Putamen (tissue), 1 donor: ENCODE measurements at places on chromosomes 13 and 19.

GRCh38 chr13:84121456-84121855 is 239.2 kb upstream of the SLITRK1 start:
- DNase-seq, result no peak

GRCh38 chr19:29672933-29673336 is 7.7 kb downstream of the PLEKHF1 start:
- no peak for DNase-seq

GRCh38 chr19:32475141-32476031 is 69.8 kb downstream of the DPY19L3 start:
- DNase-seq, result no peak

DNA sequence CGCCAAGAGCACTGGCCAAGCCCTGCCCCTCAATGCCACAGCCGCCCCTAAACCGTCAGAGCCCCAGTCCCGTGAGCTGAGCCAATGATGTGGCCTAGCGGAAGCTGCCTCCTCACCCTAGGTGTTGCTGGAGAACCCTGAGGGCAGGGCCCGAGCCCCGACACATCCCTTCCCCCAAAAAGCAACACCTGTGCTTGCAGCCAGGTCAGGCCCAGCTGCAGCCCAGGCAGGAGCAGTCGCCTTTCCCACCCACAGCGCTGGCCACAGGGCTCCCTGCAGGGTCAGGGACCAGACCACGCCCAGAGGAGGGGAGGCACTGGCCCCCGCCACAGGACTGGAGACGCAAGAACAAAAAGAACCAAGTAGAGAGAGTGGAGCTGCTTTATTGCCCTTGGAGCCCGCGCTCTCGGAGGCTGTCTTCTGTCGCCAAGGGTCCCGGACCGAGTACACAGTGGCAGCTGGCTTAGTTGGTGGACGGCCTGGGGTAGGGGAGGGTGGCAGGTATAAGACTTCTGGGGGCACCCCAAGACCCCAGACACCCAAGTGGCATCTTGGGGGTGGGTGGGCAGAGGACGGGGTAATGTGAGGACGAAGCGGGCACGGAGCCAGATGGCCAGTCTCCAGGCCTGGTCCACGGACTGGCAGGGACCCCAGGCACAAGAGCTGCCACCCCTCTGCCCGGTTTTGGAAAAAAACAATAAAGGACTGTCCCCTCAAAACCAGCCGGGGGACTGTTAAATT is 3.3 kb downstream of the P2RY11 start:
- no peak for DNase-seq

DNA sequence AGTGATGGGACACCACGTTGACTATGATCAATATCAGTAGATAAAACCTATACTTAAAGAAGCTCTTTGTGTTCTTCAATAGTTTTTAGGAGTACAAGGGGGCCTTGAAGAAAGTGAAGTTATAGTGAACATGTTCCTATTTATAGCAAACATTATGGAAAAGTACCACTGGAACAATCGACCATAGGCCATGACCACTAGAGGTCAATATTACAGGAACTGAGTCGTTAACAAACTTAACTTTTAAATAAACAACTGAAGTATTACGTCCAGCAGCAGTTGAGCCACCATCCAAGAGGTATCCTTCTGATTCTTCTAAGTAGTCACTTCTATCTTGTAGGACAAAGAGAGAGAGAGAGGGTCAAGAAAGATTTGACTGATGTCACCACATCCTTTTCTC is 391.0 kb upstream of the SLITRK5 start:
- no peak for DNase-seq

DNA sequence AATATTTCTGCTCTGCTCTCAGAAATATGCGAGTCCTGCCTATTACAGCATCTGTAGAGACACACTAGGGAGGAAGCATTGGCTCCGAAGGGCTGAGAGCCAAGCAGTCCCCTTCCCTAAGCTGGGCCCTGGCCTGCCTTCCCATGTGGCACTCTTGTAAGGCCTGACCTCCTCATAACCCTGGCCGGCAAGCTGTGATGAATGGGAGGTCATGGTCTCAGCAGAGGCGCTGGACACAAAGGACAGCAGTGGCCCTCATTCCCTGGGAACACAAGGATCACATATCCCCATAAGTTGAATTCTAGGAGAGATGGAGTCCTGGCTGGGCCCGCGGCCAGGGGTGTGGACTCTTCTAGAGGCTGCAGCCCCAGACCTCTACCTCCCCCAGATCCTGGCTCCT is 483.3 kb downstream of the ZNF536 start:
- DNase-seq, result no peak

- DNase-seq, result no peak
These were observed 144.8 kb downstream of the DACH1 start for GRCh38 chr13:71722206-71722605.

DNA sequence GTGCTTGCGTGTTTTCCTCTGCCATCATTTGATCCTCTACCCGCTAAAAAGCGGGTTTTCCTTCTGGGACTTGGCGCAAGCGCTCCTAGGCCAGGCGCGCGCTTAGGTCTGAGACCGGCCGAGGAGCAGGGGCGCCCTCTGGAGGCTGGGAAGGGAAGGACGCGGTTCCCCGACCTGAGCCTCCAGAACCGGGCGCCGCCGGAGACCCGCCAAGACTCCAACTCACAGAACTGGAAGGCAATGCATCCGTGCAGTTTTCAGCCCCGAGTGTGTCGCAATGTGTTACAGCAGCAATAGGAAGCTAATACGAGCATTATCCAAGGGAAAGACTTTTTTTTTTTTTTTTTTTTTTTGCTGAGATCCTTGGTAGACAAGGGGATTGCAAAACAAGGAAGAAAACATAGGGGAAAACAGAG is 190.9 kb downstream of the COL4A1 start:
- DNase-seq, result no peak

DNA sequence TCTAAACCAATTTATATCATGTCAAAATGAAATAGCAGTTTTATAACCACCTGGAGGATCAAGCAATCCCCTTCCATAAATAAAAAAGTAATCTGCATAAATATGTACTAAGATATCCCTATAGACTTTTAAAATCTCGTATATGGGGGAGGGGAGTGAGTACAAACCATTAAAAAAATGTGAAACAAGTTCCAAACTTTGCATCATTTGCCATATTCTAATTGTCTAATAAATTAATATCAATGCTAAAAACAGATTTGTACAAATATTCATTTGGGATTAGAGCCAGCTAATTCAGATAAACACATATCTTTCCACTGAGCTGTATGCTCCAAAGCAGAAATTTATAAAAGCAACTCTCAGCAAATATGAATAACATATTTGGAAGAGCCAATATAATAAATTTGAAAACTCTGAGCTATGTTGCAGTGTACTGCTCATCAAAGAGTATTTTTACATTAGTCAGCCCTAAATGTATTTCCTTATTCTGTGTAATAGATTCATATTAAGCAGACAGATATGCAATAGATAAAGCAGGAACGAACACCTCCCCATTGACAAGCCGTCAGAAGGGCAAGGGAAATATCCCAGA is 970.2 kb downstream of the EFNB2 start:
- DNase-seq, result no peak

DNA sequence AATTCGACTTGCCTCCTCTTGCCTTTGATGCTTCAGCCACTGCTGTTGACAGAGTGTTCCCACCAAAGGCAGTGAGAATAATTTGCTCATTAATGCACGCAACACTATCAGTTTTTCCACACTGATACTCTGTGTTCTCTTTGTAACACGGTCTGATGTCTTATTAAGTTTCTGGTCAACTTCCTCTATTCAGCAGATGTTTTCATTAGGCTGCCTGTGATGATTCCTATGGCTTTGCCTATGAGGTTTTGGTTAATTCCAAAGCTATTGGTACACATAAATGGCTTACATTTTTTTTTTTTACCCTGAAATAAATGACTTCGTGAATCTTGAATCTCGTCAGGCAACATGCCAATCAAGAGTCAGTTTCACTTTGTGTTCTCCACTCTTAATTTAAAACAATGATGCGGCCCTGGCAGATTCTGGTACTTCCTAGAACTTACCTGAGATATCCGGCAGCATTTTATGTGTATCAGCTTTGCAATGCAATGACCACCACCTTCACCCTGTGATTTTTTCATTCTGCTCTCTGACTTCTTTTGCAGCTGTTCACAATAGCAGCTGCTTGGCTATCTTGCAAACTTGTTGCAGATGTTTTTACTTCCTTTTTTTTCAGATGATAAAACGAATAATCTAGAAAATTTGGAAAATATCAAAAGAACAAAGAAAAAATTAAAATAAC is 27.5 kb upstream of the KL start:
- DNase-seq, result no peak

- DNase-seq, result peak; percentile 6
These were observed 16.4 kb downstream of the SULT2B1 start for GRCh38 chr19:48568345-48568886.

DNA sequence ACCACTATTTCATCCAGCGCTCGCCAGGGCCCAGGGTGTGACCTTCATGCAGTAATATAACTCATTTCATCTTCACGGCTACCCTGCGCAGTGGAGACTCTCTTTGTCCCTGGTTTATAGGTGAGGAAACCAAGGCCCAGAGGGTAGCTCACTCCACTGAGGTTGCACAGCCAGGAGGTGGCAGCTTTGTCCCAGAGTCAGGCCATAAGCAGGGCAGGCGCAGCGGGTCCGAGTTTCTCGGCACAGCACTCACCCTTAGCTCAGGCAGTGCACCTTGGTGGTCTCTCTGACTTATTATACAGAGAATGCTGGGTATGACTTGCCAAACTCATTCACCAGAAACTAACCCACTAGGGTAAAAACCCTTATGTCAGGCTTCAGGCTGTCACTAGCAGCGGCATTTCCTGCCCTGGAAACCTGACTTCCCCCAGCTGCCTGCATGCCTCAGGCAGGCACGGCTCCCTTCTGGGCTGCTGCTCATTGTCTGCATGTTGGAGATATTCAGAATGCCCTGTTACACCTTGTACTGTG is 24.5 kb downstream of the PPP5C start:
- DNase-seq, result no peak

GRCh38 chr13:101941095-101941783 is 460.6 kb downstream of the FGF14 start:
- DNase-seq, result no peak
